ENCODE measurements at places on chromosomes 6 and 20.

DNA sequence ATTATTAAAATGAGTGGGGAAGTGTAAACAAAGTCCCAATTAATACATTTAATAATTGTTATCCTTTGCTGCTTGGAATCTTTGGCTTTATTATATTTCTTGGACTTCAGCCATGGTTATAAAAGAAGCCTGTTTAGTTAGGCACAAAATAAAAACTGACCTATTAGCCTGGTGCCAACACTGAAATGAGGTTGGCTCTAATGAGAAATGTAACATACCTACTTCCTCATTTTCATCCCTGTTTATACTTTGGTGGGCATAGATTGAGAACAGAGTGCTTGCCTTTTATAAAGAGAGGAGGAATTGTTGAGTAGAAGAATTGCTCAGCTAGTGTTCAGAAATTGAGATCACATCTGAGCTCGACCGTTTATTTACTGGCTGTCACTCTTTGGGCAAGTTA lies 471.3 kb downstream of the UTRN start:
- no peak for DNase-seq

- DNase-seq: no peak
These were observed 68.0 kb downstream of the OLIG3 start for GRCh38 chr6:137426007-137426689.

DNA sequence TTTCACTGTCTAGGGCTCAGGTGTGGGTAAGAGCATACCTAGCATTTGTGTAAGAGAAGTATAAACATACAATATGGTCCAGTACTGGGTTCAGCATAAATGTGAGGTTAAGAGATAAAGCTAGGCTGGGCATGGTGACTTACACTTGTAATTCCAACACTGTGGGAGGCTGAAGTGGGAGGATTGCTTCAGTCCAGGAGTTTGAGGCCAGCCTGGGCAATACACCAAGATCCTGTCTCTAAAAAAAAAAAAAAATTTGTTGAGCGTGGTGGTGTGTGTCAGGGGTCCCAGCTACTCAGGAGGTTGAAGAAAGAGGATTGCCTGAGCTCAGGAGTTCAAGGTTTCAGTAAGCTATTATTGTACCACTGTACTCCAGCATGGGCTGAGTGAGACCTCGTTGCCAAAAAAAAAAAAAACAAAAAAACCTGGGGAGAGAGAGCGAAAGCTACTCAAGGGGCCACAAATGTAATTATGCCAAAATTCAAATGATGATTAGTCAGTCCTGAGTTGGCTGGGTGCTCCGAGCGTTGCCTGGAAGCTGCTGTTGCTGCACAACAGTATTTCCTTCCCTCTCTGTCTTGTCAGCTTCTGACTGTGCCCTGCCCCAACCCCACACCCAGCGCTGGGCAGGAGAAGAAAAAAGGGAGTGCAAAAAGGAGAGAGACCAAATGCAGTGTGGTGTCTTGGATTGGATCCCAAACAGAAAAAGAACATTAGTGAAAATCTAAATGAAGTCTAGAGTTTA lies 24.0 kb downstream of the CMTR1 start:
- no peak for DNase-seq

GRCh38 chr6:33343953-33344611 lies 26.5 kb upstream of the ZBTB22 start:
- peak; percentile 89 for DNase-seq

DNA sequence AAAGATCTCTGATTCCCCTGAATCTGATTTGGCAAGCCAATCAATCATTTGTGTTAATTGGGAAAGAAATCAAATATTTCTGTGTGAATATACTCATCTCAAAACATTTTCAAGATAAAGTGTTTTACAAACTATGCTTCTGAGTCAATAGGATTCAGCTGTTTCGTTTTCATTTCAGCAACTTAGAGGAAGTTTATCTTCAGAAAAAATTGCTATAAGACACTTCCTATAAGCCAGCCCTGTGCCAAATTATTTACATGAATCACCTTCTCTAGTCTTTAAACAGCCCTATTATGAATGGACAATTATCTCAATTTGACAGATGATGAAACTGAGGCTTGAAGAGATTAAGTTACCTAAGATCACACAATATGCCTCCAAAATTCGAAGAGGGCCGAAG lies 10.9 kb downstream of the DEFB129 start:
- peak; percentile 37 for DNase-seq

DNA sequence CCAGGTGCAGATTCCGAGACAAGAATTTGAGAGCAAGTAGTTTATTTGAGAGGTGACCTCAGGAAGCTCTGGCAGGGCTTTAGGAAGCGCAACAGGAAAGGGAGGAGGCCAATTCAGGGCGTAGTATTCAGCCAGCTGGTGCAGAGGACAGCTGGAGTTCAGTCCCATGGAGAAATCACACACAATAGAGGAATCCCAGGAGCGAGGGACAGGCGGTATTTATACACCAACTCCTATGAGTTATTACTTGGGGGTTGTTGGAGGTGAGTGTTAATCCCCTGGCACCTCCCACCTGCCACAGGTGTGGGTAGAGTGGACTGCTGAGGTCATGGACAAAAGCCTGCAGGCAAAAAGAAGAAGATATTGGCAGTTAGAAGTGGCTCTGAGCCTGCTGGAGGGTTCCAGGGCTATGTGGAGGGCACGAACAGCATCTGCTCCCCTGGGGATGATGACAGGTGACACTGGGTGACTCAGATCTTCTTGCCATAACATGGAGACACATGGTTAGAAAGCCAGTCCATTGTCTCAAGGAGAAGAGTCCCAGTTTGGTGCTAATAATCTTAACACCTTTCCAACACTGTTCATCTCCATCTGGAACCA lies 13.9 kb upstream of the SULF2 start:
- no peak for DNase-seq

- DNase-seq: no peak
These were observed 93.0 kb upstream of the CEP85L start for GRCh38 chr6:118744261-118744941.

- DNase-seq: no peak
These were observed 38.7 kb downstream of the TRAF3IP2 start for GRCh38 chr6:111566873-111567517.

DNA sequence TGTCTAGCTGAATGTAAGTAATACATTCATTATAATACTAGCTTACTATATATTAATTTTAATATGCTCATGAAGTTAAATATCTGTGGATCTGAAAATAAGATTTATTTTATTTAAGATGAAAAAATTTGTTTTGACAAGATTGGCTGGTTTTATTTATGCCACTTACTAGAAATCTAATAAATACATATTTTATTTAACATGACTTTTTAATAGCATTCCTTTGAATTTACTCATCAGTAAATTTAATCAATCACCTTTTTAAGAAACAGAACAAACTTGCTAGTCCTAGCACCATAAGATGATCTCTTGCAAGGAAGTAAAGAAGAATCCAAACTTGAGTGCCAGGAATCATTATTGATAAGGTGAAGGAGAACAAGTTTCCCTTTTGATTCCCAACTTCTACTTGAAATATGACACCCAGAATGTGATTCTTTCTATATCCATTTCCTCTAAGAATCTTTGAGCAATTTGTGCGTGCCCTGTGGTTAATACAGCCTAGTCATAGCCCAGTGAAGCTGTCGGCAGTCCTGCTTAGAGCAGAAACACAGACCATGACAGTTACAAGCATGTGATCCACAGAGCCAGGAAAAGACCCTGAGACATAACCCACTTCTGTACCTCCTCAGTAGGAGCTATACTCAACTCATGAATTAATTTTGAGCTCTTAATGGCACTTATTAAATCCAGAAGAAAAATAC lies 282.3 kb upstream of the QKI start:
- DNase-seq: no peak

- DNase-seq: no peak
These were observed 214.2 kb upstream of the PCSK2 start for GRCh38 chr20:17012546-17013226.

DNA sequence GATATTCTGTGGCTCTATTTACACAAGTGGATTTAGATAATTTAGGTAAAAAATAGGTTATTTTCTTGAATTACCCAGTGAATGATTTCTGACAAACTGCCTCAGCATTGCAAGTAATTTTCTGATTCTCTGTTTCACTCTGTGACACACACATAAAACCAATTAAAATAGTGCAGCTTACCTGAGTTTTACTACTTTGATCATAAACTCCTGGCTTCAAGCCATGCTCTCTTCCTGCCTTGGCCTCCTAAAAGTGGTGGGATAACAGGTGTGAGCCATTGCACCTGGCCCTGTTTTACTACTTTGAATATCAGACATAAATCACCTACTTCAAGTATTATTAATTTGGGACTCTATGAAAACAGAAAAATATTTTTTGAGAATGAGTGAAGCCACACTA lies 462.9 kb downstream of the ADGRB3 start:
- no peak for DNase-seq

DNA sequence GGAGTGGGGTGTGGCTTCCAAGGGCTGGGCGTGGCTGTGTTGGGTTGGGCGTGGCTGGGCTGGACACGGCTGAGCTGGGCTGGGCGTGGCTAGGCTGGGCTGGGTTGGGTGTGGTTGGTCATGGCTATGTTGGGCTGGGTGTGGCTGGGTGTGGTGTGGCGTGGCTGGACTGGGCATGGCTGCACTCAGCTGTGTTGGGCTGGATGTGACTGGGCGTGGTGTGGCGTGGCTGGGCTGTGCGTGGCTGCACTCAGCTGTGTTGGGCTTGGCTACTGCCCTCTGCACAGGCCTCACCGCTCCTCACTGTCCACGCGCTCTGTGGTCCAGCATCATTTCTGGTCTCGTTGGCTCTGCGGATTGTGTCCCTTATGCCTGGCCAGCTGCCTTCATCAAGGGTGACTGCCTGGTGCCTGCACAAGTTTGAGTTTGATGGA lies 43.5 kb upstream of the SLCO4A1 start:
- no peak for DNase-seq

DNA sequence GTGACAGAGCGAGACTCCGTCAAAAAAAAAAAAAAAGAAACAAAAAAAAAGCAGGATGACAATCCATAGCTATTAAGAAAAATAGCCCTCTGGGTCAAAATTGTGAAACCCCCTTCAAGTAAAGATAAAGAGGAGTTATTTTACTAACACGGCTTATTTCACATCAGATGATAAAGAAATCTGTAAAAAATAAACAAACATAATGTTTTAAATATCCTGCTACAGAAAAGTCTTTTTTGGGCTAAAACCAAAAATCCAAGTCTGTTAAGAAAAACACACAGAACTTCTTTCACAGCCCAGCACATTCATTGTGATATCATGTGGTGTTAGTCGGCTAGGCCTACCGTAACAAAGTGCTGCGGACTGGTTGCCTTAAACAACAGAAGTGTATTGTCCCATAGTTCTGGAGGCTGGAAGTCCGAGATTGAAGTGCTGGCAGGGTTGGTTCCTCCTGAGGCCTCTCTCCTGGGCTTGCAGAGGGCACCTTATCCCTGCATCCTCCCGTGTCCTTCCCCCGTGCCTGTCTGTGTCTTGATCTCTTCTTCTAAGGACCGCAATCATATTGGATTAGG lies 239.2 kb upstream of the TAB2 start:
- DNase-seq: no peak

DNA sequence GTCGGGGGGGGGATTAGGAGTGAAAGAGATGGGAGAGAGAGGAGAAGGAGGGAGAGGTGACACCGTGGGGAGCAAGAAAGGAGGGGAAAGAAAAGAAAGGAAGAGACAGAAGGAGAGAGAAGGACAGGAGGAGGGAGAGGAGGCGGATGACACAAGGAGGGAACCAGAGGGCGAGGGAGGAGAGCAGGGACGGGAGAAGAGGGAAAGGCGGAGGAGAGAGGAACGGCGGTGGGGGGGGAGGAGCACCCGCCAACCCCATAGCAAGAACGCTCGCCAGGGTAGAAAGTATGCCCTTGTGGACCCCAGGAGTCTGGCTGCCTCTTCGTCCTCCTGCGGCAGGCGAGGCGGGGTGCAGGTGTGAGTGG lies 4.5 kb upstream of the INSM1 start:
- no peak for DNase-seq

DNA sequence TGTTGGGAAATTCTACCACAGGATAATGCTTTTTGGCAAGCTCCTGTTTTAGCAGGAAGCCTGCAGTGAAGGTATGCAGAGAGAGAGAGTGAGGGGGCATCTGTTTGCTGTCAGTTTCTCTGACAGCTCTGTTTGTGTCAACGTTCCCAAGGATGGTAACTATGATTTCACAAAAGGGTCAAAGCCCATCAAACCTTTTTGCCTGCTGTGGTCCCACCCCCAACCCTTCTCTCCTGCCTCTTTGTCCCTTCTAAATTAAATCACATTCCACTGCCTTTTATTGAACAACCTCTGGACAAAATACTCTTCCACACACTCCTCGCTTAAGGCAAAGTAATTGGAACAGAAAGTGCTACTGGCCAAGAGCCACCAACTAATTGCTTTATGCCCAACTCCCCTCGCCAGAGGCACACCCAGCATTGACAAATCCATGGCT lies 128.3 kb downstream of the TSHZ2 start:
- no peak for DNase-seq
